ENCODE measurements at places on chromosomes 5 and 9.

- no peak for DNase-seq
Observed at GRCh38 chr9:120689860-120690259, 24.4 kb downstream of the MEGF9 start.

DNA sequence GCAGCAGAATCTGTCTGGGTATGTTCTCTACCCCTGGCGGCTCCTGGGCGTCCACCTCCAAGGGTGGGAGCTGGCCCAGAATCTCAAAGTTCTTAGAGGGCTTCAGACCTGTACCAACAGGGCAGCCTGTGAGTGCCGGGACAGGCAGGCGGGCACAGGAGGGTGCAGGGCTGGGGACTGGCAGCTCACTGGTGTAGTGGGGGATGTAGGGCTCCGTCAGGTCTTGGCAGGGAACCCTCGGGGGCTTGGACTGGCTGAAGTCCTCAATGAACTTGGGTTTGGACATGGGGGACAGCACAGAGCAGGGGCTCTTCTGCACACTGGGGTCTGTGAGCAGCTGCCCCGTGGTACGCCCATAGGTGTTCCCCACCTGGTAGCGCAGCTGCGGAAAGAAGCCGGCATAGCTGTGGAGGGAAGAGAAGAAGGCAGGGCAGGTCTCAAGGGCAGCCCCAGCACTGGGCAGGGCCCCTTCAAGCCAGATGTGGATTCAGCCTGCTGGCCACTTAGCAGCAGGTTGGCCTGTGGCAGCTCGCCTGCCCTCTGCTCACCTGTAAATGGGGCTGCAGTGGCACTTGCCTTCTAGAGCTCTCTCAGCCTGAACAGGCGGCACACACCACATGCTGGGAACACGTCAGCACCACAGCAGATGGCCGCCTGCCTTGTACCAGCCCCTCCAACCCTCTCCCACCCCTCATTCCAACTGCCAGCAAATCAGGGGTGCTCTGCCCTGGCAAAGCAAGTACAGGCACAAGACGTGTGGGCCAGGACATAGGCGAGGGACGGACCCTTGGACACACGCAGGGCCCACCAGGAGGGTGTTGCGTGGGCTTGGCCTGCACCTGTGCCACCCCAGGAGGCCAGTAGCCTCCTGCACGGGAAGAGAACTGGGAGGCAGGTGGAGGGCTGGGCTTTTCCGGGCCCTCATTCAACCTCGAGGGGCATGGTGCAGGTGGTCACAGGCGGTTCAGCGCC lies 4.6 kb downstream of the TUBB4B start:
- DNase-seq = no peak

DNA sequence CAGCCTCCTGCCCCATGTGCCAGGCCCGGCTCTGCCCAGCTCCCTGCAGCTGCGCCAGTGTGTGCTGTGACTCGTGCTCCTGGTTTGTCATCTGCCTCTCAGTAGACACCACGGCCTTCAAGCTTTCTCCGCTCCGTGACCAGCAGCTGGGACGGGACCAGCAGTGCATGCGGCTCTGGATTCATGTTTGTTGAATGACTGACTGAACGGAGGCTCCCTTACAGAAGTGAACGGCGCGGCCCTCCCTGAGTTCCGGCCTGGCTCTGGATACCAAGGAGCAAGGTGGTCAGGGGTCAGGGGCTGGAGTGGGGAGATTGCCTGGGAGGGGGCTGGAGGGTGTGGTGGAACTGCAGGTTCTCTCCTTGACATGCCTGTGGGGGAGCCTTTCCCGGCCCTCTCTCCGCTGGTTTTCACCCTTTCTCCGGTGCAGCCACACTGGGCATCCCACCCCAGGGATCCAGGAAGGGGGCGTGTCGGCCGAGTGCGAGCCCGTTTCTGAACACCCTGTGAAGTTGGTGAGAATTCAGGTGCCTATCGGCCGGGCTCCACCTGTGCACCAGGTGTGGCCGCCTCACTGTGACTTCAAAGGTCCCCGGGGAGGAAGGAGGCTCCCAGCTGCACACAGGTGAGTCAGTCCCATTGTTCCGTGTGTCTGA lies 11.1 kb upstream of the CEP72 start:
- no peak for DNase-seq

- no peak for DNase-seq
Observed at GRCh38 chr5:50768634-50769033, 102.2 kb downstream of the PARP8 start.

GRCh38 chr5:59371525-59372127 lies 521.9 kb downstream of the PDE4D start:
- DNase-seq = no peak

DNA sequence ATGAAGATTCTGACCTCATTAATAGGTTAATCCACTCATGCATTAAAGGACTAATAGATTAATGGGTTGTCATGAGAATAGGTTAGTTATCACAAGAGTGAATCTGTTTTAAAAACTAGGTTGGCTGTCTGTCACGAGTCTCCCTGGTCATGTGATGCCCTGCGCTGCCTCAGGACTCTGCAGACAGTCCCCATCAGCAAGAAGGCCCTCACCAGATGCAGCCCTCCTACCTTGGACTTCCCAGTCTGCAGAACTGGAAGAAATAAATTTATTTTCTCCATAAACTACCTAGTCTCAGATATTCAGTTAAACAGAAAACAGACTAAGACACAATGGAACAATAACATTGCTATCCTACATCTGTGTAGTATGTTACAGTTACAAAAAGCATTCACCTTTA lies 227.4 kb downstream of the ASTN2 start:
- DNase-seq = no peak

GRCh38 chr9:105330755-105331154 lies 86.3 kb downstream of the SLC44A1 start:
- DNase-seq = no peak

DNA sequence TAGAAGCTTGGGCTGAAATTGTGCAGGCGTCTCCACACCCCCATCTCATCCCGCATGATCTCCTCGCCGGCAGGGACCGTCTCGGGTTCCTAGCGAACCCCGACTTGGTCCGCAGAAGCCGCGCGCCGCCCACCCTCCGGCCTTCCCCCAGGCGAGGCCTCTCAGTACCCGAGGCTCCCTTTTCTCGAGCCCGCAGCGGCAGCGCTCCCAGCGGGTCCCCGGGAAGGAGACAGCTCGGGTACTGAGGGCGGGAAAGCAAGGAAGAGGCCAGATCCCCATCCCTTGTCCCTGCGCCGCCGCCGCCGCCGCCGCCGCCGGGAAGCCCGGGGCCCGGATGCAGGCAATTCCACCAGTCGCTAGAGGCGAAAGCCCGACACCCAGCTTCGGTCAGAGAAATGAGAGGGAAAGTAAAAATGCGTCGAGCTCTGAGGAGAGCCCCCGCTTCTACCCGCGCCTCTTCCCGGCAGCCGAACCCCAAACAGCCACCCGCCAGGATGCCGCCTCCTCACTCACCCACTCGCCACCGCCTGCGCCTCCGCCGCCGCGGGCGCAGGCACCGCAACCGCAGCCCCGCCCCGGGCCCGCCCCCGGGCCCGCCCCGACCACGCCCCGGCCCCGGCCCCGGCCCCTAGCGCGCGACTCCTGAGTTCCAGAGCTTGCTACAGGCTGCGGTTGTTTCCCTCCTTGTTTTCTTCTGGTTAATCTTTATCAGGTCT lies at the start of gene C9orf72:
TSS of gene C9orf72 (minus strand) at position 564 of the 716 bp plus-strand sequence. CDS start 6,361 bp downstream, outside the sequence.
- peak; percentile 82 for DNase-seq

GRCh38 chr9:36888551-36888950 lies 145.5 kb downstream of the PAX5 start:
- no peak for DNase-seq

DNA sequence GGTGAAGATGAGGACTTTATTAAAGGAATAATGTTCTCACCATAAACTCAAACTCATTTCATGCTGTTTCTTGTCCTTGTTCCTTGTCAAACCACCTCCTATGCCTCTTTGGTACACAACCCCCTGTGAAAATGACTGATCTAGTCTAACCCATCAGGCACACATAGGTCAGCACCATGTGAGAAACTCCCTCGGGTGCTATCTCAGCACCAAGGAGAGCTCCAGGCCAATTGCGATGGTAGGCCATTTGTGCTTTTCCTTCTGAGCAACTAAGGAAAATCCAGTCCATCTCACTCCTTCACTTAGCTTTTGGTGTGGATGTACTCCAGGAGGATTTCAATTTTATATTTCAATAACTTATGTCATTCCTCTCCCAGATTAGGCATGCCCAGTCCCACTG lies 199.8 kb downstream of the ZNF608 start:
- no peak for DNase-seq

DNA sequence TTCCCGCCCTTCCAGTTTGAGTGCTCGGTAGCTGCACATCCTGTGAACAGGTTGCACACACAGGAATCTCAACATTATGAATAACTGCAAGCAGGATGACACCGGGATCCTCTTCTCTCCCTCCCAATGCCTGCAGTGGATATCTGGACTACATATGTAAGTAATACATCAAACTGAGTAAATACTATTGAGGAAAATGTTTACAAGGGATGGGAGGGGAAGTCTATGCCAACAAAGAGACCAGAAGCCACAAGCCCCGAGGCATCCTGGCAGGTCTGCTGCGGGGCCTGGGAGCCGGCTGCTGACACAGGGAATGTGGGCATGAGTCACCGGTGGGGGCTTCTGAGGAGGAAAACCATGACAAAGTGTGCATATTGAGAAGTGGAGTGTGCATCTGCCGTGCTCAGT lies 8.6 kb upstream of the ANKRD33B start:
- no peak for DNase-seq

- DNase-seq = no peak
Observed at GRCh38 chr5:125199968-125200865, 453.8 kb upstream of the ZNF608 start.

DNA sequence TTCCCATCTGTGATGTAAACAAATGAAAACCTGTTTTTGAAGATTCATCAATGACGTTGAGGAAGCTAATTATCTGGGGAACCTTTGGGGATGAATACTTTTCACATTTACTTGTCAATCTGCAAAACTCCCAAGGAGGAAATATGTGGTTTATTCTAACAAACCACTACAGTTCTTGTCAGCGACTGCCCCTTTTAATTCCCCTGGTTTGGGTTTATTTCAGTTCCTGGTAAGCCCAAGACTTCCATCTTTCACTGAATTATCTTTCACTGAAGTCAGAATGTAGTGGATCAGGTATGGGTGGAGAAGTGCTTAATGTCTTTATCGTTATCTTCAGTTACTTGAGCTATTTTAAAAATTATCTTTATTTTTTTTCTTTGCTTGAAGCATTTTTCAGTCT lies 40.2 kb downstream of the TLR4 start:
- no peak for DNase-seq

- no peak for DNase-seq
Observed at GRCh38 chr5:124936626-124936933, 190.1 kb upstream of the ZNF608 start.

DNA sequence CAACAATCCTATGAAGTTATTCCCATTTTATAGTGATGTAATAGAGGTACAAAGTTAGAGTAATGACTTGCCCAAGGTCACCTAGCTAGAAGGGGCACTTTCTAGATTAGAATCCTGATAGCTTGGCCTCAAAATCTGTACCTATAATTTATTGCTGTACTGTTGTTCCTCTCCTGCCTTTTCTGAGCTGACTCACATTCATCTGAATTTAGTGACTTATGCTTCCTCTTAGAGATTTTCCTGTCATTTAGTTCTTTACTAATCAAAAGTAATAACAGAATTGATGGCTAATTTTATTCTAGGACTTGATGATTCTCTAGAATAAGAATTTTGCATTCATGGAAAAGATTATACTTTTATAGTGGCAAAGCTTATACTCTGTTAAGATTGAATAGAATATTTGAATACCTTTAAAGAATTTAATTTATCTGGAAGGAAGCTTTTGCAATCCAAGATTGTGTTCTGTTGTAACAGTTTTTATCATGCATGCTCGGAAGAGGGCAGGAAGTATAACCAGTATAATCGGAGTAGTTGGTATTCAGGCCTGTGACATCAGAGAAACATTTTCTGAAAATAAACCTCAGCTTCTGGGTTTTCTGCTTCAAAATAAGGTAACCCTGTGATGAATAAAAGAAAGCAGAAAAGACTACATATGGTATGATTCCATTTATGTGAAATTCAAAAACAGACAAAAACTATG lies 21.3 kb downstream of the CYSTM1 start:
- no peak for DNase-seq

GRCh38 chr9:101639785-101640665 lies 45.3 kb upstream of the PPP3R2 start:
- DNase-seq = no peak

- no peak for DNase-seq
Observed at GRCh38 chr9:20636888-20637440, 14.7 kb upstream of the MLLT3 start.

DNA sequence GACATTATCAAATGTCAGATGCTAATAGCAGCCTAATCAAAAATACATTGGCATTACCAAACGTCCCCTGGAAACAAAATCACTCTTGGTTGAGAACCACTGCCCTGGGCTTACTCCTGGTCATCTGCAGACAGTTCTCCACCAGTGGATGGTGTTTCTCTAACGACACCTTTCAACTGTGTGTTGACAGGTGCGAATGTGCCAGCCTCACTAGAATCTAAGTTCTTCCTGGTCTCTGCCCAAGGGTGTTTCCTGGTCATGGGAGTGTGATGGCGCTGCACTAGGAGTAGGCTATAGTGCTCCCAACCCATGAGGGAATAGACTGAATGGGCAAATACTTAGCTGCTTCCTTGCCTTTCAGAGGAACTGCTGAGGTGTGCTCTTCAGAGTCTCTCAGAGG lies 105.9 kb downstream of the MRPS27 start:
- no peak for DNase-seq

GRCh38 chr5:61748651-61749050 lies 416.6 kb downstream of the ZSWIM6 start:
- DNase-seq = no peak

DNA sequence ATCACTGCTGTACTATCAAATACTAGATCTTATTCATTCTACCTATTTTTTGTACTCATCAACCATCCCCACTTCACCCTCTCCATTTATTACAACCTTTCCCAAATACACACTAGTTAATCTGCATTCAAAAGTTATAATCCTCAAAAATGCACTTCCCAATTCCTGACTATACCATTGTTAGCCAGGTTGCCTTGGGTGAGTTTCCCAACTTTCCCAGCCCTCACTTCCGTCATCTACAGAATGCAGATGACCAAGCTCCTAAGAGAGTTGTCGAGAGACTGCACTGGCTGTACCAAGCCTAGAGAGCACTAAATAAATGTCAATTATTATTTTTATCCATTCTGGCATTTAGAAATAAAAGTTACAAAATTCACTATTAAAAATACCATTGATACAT lies 11.5 kb downstream of the PLPP1 start:
- DNase-seq = no peak

- no peak for DNase-seq
Observed at GRCh38 chr9:113503131-113503541, 39.6 kb downstream of the RGS3 start.

DNA sequence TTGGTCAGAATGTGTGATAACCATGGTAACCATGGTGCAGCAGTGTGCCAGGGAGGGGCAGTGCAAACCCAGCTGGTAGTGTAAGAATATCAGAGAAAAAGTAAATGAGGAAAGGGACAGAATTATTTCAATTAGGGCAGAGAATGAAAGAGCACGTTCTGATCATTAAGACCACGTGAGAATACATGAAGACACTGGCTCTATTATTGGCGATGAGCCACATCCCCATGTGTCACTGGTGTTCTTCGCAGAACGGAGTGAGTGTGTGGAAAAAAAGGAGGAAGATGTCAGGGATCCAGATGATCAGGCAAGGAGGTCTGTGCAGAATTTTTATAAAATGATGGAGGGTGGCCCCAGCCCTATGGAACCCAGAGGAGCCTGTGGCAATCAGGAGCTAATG lies 315.5 kb downstream of the SEMA5A start:
- DNase-seq = no peak
